ENCODE measurements at places on chromosomes 13 and 19.
A peak's percentile ranks its signal among the peaks of the same experiment; 100 is the strongest.

GRCh38 chr19:55075371-55075998 is at the start of gene EPS8L1:
TSS of gene EPS8L1 (plus strand) at chr19:55075869. CDS start at chr19:55076445, 576 bp downstream.
- DNase-seq: no peak

- no peak for DNase-seq
Measured at GRCh38 chr19:39372941-39373340, 18.0 kb downstream of the PAF1 start.

DNA sequence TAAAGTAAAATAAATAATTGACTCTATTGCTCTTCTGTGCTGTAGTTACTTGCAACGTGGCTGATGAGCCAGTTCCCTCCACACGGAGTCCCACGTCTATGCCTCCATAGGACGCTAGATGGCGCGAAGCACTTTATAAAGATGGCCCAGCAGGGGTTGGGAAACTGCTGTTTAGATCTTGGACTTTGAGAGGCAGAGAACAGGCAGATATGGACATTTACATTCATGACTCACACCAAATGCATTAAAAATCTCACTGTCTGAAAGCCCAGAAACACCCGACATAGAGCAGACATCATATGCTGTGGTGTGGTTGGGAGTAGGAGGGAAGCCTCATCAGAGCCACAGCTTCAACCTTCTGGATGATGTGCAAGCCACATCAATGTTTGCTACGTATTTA is 643.1 kb upstream of the ARGLU1 start:
- peak; percentile 19 for DNase-seq

DNA sequence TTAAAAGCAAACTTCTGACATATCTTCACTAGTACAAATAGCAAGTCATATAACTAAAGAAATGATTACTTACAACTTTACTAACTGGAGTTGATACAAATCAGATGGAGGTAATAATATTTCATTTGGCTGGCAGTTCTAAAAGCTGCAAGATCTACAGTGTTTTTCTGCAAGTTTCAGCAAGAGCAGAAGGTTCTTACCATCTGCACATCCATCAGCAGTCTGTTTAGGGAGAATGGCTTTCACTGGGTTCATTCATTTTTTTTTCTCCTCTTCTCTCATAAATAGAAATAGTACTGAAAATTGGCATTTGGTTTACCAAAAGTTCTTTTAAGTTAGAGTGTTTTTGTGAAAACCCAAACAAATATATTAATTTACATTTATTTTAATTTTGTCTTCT is 3.1 kb upstream of the SHISA2 start:
- DNase-seq: no peak

DNA sequence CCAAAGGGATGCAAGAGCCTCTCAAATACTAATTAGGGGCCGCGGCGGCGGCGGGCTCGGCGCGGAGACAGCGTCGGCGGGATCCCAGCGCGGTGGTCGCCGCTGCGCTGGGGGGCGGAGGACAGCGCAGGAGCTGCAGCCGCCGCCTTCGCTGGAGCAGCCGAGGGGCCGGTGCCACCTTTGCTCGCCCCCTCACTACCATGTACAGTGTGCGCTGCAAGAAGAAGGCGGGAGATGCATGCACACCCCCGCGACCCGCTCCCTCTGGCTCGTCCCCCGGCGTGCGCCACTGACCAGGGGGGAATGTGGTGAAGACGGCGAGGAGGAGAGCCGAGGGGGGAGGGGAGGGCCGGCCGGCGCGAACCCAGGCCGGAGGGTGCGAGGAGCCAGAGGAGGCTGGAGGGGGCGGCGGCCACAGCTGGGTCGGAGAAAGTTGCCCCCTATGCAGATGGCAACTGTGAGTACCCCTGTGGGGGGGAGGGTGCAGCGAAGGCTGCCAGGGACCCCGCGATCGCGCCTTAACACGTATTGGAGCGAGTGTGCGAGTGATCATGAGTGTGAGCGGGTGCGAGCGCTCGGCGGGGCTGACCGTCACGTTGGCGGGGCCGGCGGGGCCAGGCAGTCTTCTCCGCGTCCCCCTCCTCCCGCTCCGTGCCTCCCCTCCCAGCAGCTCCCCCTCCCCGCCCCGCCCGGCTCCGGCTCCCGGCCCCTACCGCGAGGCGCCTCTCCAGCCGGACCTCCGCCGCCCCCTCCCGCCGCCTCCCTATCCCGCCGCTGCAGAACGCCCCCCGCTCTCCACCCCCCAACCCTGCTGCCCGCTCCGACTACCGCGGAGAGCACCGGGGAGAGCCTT is 808 bp downstream of the SLITRK5 start:
- DNase-seq: no peak

DNA sequence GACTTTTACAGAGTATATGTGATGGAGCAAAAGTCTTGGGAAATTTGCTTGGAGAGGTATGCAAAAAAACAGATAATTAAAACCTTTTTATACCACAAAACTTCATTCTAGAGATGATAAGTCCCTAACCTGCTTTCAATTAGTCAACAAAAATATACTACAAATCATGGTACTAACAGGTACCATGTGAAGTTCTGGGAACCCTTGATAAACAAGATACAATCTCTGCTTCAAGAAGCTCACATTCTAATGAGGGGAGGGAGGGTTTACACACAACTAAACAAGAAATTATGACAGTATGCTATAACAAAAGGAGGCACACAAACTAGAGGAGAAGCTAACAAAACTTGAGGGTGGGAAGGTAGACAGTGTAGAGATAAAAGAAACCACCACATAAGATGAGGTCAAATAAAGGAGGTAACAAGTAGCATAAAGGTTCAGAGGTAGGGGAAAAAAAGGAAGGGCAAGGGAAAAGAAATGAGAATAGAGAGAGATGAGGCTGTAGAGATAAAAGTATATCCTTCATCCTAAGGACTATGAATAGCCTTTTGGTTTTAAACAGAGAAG is 91.4 kb downstream of the MYCBP2 start:
- DNase-seq: no peak

DNA sequence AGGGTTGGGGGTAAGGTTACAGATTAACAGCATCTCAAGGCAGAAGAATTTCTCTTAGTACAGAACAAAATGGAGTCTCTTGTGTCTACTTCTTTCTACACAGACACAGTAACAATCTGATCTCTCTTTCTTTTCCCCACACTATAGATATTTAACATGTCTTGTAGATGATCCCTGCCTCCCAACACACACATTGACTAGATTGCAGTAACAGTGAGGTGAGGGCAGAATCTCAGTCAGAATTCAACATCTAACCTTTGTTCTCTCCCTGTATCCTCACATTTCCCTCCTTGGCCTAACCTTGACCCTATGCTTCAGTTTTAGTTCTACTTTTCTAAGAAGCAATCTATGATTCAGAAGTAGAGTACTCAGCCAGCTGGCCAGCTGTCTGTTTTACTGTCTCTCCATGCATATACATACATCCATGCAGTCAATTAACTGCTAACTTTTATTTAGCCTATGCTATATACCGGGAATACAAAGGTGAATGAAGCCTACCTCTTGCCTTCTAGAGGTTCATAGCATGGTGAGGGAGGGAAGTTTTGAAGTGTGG is 18.1 kb downstream of the DNAJC15 start:
- DNase-seq: no peak

- DNase-seq: peak; percentile 100
Measured at GRCh38 chr19:7829561-7830271, at the start of gene EVI5L. TSS of gene EVI5L (plus strand) at chr19:7830218. CDS start at chr19:7846543, 16,325 bp downstream.

DNA sequence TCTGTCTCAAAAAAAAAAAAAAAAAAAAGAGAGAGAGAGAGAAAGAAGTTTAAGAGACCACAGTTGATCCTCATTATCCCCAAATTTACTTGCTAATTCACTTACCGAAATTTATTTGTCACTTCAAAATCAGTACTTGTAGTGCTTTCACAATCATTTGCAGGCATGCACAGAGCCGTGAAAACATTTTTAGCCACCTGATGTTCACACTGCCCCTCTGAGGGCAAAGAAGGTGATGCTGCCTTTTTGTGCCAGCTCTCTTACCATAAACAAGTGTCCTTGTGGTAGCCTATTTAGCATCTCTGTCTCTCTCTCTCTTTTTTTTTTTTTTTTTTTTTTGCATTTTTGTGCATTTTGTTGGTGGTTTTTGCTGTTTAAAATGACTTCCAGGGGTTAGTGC is 24.1 kb upstream of the CASP14 start:
- DNase-seq: no peak

DNA sequence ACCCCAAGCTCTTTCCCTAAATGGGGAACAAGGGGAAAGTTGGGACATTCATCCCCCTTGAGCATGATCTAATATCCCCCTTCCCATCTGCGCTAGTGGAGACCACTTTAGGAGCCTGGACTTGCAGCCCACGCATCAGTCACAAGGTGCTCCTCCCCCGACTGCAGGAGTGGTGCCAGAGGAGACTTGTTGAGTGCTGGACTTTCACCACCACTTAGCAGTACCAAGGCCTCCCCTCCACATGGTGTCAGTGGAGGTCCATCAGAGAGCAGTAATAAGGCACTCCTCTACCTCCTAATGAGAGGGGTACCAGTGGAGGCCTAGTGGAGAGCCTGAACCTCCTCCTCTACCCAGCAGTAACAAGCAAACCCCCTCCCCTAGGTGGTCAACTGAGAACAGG is 22.5 kb downstream of the CAB39L start:
- peak; percentile 36 for DNase-seq

- no peak for DNase-seq
Measured at GRCh38 chr19:19567391-19567790, 29.3 kb downstream of the CILP2 start.

DNA sequence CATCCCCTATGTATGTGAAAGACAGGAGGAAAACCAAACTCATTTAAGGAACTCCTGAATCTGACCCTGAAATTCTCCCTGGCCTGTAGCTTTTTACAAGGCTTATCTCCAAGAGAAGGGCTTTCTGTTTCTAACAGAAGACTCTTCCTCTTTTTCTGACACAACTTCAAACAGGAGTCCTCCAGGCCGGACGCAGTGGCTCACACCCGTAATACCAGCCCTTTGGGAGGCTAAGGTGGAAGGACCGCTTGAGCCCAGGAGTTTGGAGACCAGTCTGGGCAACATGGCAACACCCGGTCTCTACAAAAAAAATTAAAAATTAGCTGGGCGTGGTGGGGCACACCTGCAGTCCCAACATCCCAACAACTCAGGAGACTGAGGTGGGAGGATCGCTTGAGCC is 41.9 kb downstream of the CARS2 start:
- DNase-seq: no peak

GRCh38 chr19:32673573-32673972 is 1.4 kb downstream of the ANKRD27 start:
- DNase-seq: no peak

DNA sequence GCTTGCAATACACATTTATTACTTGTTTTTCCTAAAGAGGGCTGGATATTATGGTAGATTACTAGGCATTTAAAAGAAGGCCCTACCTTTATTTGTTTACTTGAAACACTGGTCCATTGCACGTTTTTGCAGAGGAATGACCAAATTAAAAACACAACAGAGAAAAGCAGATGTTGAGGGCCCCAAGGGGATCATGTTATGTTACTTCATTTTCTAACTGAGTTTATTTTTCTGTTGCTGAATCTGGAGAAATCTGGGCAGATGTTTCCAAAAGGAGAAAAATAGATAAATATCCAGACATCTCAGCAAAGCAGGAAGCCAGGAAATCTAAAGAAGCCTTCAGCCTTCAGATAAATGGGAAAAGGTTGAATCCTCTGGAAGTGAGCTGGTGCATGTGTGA is 353.0 kb downstream of the NDFIP2 start:
- DNase-seq: no peak

DNA sequence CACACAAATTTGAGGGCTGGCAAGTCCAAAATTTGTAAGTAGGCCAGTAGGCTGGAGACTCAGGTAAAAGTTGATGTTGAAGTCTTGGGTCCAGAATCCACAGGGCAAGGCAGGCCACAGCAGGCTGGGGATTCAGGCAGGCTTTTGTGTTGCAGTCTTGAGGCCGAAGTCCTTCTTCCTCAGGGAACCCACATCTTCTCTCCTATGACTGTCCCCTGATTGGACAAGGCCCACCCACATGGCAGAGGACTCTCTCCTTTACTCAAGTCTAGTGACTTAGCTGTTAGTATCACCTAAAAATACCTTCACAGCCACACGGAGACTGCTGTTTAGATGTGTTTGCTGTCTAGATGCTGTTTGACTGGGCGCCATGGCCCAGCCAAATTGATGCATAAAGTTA is 9.9 kb upstream of the SPATA13 start:
- no peak for DNase-seq

DNA sequence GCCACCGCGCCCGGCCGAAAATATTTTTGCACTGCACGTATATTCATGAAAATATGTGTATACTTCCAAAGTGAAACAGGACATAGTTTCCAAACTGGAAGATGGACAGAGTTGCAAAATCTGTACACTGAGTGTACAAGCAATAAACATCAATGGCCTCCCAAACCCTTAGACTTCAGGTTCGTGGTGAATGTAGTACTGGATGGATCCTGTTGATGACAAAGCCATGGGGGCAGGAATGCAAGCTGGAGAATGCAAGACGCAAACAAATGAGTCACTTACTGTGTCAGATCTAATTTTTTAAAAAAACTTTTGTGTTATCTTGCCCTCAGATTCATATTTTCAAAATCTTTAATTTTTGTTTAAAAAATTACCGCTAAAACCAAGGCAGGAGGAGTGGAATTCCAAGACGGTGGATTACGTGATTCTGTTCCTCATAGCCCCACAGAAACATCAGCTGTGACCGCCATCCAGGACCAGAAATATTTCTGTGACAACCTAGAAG is 12.7 kb upstream of the LILRA2 start:
- DNase-seq: no peak

DNA sequence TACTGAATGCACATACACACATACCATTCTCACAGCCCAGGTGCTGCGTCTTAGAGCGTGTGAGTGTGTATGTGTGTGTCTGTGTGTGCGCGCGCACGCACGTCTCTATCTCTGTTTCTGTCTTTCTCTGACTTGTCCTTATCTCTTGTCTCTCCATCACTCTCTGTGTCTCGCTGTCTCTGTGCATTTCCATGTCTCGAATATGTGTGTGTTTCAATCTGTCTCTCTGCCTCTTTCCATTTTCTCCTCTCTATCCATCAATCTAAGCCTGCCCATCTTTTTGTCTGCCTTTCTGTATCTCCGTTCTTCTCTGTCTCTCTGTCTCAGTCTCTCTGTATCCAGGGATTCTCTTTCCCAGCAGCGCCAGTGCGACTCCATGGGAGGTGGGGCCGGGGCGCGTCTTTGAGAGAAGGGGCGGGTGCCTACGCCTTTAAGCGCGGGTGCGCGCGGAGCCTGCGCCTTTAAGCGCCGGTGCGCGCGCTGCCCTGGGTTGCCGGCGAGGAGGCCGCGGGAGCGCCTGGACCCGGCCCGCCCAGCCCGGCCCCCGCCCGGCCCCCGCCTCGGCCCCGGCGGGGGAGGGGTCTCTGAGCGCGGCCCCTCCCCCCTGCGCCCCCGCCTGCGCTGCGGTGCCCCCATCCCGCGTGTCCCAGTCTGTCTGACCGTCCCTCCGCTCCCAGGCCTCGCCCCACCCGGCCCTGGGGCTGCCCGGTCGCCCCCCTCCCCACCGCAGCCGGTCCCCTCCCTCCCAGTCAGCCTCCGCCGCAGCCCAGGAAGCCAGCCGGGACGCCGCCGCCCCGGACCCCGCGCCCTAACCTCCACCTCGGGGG is at the start of gene LRFN3:
Gene LRFN3 (plus strand): TSS at position 464 of the 827 bp plus-strand sequence. CDS start 3,052 bp downstream, outside the sequence.
- DNase-seq: peak; percentile 52
